H4 (cell line): ENCODE measurements at places on chromosomes 11 and 22. TPM values are rescaled to one million over a fixed set of nuclear protein-coding genes. Genes with fewer than 3 reads are reported as not detected.

The AMPD3 gene
- total RNA-seq, result 1.6 and 1.9 TPM in 2 replicates

The ANO9 gene
- not detected in 2 replicates for total RNA-seq

The HBB gene
- total RNA-seq, result not detected in 2 replicates

DNA sequence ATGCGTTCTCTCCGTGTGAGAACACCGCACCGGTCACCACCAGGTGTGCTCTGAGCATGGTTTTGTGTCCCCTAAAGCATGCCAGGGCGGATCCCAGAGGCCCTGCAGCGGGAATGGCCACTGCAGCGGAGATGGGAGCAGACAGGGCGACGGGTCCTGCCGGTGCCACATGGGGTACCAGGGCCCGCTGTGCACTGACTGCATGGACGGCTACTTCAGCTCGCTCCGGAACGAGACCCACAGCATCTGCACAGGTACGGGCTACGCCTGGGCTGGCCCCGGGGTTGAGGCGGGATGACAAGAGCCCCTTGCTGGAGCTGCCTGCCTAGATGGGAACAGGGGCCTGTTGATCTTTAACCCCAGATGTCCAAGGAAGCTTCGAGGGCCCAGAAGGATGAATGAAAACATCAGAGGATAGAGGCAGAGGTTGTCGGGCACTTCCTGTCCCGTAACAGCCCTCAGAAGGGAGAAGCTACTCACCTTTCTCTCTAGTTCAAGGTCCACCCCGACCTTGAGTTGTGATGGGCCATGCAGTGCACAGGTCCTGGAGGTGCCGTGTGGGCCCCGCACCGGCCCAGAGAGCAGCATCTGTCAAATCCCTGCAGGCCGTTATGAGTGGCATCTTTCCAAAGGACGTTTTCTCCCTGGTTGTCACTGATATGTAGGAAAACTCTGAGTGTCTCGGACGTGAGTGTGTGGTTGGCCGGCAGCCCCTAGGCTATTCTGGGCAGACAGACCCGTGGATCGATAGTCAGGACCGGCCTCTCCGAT lies 3.3 kb downstream of the CRELD2 start:
- no peak for DNase-seq

DNA sequence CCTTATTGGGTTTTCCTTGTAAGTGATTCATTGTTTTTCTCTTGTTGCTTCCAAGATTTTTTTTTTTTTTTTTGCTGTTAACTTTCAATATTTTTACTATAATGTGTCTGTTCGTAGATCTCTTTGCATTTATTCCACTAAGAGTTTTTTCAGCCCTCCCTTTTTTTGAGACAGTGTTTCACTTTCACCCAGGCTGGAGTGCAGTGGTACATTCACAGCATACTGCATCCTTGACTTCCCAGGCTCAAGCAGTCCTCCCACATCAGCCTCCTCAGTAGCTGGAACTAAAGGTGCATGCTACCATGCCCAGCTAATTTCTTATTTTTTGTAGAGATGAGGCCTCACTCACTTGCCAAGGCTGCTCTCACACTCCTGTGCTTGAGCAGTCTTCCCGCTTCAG lies 1282.0 kb upstream of the CNTN5 start:
- no peak for DNase-seq

DNA sequence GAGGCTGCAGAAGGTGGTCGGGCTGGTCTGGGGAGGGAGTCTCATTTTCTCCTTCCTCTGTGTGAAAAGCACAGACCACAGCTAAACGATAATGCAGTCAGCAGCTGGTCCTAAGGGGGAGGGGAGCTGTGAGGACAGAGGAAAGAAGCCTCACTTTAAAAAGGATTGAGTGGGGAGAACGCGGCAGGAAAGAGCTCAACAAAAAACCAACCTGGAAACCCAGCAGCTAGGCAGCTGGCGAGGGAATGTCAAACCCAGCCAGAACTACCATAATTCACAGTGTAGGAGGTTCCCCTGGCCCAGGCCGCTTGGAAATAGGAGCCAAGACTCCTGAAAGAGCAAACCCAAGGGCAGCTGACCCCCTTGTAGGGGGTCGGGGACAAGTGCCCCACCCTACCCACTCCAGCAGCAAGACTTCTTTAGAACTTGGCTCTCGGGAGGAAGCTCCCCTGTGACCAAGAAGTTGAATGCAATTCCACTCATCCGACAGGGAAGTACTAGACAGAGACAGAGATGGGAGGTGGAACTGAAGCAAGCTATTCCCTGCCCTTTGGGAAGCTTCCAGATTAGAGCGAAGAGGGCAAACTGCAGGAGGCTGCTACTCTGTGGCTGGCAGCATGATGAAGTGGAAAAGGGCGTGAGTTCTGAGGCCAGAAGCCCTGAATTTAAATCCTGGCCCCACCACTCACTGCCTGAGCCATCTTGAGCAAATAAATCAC lies 16.5 kb upstream of the DGKZ start:
- DNase-seq, result no peak
